ENCODE measurements at places on chromosomes 1 and 21.

DNA sequence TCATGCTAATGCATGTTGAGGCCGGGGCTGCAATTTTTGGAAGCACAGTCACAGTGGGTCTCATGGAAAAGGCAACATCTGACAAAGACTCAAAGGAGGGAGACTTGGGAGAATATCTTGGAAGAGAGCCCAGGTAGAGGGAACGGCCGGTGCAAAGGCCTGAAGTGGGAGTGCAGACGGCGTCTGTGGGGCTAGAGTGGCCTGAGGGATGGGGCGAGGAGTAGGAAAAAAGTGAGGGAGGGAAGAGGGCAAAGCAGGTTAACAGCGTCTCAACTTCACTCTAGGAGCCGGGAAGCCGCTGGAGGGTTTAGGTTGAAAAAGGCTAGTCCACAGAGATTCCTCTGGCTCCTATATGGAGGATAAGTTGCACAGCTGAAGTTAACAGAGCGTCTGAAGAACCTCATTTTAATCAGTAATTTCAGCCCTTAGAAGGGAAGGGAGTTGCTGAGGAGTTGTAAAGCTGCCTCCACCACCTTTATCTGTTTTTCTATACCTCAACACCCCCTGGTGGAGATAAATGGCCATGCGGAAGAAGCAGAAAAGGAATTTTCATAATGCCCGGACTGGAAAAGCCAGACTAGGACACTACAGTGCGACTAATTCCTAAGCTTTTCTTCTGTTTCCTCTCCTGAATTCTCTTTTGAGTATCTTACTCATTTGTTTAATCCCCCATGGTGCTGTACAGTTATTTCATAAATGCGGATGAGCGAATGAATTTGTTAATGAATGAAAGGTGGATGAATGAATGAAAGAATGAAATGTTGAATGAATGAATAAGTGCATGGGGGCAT, 78.7 kb upstream of the ZNF281 start:
- DNase-seq, result peak; percentile 55

DNA sequence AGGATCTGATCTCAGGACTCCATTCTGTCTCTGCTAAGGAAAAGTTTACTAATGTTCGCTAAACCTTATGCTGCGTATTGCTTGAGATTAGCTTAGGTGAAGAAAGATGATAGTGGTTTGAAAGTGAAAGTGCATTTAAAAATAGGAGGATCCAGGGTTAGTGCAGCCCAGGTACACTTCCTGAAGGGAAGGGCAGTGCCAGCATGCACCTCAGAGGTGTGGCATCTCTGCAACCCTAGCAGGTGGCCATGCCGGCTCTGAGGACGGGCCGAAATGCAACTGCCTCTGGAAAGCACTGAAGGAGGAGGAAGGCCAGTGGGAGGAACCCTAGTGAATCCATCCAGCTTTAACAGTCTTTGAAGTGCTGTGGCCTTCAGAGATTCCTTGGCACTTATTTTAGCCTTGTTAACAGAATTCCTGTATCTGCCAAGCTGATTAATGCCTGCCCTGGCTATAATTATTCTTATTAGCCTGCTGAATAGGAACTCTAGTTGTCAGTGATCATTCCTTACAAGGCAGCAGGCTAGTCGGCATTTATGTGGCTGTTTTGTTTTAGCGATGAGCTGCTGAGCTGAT, 5.5 kb downstream of the PTGFRN start:
- no peak for DNase-seq

- DNase-seq, result no peak
Observed at GRCh38 chr1:150789396-150789795, 18.7 kb downstream of the CTSK start.

GRCh38 chr1:155379631-155380090, 59.0 kb downstream of the RUSC1 start:
- DNase-seq, result peak; percentile 22

- no peak for DNase-seq
Observed at GRCh38 chr21:20645344-20645743, 352.9 kb upstream of the NCAM2 start.

GRCh38 chr1:41341365-41341683, 19.9 kb upstream of the FOXO6 start:
- no peak for DNase-seq

- no peak for DNase-seq
Observed at GRCh38 chr1:58621391-58621790, 44.3 kb upstream of the TACSTD2 start.

GRCh38 chr1:198524556-198524955, 15.9 kb downstream of the ATP6V1G3 start:
- no peak for DNase-seq

- DNase-seq, result no peak
Observed at GRCh38 chr1:197224160-197224559, 43.9 kb upstream of the CRB1 start.

- no peak for DNase-seq
Observed at GRCh38 chr1:210702506-210702905, 373.8 kb downstream of the HHAT start.

GRCh38 chr1:204746838-204747442, 61.4 kb upstream of the LRRN2 start:
- DNase-seq, result peak; percentile 13

- DNase-seq, result no peak
Observed at GRCh38 chr1:17612831-17613230, 73.3 kb downstream of the ARHGEF10L start.

DNA sequence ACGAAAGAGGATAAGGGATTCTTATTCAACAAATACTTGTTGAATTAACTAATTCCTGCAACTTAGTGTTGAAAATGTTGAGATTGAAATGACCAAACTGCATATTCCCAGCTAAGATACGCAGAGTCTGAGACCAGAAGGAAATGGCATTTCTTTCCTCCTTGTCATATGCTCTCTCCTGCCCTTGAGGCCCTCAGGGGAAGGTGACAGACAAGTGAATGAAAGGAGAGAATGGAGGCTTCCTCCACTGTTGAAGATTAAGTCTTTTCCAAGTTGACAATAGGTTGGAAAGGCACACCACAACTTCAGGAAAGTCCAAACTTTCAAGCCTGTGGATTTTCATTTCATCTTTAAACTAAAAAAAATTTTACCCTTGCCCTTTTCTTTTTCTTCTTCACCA, 3.1 kb upstream of the ZNF697 start:
- no peak for DNase-seq
